ENCODE measurements at places on chromosomes 5 and 9.

- no peak overlapping the region for H3K27ac ChIP-seq
- no peaks in the 10 kb centered on the region for H3K36me3 ChIP-seq
- DNase-seq: no peak
- no peaks in the 10 kb centered on the region for H3K4me1 ChIP-seq
- no peak overlapping the region for H3K4me3 ChIP-seq
- H3K27me3 ChIP-seq: no peaks in the 10 kb centered on the region
These were observed 70.1 kb upstream of the STARD4 start for GRCh38 chr5:111582451-111582850.

- no peaks in the 10 kb centered on the region for H3K36me3 ChIP-seq
- H3K4me1 ChIP-seq: peaks cover 13% of the 10 kb centered on the region
- no peaks in the 10 kb centered on the region for H3K27me3 ChIP-seq
- peak overlapping the region; percentile 33 for H3K4me3 ChIP-seq
- H3K27ac ChIP-seq: no peak overlapping the region
- DNase-seq: peak; percentile 83
These were observed 36.8 kb upstream of the SSBP2 start for GRCh38 chr5:81787474-81788242.

GRCh38 chr5:131281133-131281867 is 17.4 kb downstream of the CDC42SE2 start:
- no peak overlapping the region for H3K27ac ChIP-seq
- no peak for DNase-seq
- no peak overlapping the region for H3K4me3 ChIP-seq
- peaks cover 4% of the 10 kb centered on the region for H3K4me1 ChIP-seq

DNA sequence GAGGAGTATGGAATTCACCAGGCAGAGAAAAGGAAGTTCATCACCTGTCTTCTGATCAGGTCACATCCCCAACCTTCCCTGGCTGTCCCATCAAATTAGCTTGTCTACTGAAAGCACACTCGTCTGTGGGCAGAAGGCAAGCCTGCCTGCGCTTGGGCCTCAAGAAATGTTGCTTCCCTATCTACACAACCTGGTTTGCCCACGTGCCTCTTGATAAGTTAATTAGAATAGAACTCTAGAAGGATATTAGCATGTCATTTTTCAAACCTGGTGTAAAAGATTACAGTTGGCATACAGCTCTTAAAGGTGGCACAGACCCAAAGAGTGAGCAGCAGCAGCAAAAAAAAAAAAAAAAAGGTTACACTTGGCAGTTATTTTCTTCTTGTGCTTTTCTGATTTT is 5.1 kb downstream of the TTC23L start:
- no peak overlapping the region for H3K4me3 ChIP-seq
- no peak for DNase-seq
- no peaks in the 10 kb centered on the region for H3K27me3 ChIP-seq
- H3K27ac ChIP-seq: no peak overlapping the region
- H3K4me1 ChIP-seq: no peaks in the 10 kb centered on the region

DNA sequence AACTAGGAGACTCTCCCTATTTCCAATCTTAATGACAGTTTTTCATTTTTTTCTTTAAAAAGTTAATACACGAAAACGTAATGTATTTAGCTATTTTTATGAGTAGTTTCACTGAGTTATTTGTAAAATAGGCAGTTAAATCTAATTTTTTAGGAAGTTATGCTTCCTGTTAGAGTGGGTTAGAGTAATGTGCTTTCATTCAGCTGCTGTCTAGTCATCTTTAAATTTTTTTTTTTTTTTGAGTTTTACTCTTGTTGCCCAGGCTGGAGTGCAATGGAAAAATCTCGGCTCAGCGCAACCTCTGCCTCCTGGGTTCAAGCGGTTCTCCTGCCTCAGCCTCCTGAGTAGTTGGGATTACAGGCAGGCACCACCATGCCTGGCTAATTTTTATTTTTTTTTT is 34.0 kb downstream of the CDC42SE2 start:
- no peak for DNase-seq
- no peaks in the 10 kb centered on the region for H3K4me1 ChIP-seq
- no peak overlapping the region for H3K4me3 ChIP-seq
- H3K27me3 ChIP-seq: no peaks in the 10 kb centered on the region
- H3K27ac ChIP-seq: no peak overlapping the region

DNA sequence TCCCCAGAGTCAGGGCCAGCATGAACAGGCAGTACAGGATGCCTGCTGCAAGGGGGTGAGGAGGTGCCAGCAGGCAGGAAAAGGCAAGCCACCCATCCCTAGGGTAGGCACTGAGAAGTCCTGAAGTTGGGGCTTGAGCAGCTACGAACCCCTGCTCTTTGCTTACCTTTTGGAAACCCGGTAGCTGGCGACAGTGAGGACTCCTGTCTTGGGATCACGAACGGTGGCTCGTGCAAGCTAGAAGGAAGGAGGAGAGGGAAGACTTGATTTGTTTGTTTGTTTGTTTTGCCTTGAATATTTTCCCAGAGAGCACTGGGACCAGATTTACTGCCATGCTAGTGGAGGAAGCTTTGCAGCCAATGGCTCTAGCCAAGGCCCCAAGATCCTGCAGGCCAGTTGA is 23.7 kb downstream of the P4HA2 start:
- H3K27me3 ChIP-seq: no peaks in the 10 kb centered on the region
- H3K27ac ChIP-seq: no peak overlapping the region
- H3K36me3 ChIP-seq: peaks cover 50% of the 10 kb centered on the region
- no peak for DNase-seq
- no peak overlapping the region for H3K4me3 ChIP-seq
- peaks cover 10% of the 10 kb centered on the region for H3K4me1 ChIP-seq

DNA sequence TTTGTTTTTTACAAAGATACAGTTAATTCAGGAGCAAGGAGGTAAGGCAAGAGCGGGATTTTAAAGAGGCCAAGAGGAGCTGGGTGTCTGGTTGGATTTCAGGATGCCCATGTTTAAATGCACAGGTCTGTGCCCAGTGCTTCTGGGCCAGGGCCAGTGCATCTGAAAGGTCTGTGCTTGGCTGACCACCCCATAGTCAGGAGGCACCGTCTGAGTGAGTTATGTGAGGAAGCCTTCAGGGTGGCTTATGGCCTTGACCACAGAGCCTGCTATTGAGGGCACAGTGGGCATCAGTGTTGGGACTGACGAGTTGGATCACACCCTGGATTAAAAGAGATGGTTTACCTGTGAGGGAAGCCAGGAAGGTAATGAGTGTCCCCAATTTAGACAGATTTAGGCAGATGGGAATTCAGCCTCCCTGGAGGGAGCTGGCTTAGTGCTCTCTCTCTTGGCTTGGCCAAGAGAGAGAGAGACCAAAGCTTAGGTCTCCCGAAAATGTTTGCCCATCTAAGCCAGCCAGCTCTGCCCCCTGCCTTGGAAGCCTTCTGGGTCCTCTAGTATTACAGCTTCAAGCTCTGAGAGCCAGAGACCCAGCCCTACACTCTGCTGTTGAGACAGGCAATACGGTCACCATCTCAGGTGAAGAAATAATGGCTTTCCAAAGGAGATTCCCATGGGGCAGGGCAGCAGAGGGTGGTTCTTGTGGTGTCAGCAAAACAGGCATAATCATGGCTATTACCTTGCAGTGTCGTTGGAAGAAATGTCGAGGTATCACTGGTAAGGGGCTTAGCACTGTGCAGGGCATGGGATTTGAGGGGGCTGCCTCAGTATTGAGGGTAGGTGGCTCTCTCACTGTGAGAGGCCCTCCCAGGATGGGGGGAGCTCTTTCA is 68.6 kb downstream of the RGS3 start:
- no peak for DNase-seq
- H3K36me3 ChIP-seq: peaks cover 12% of the 10 kb centered on the region
- no peak overlapping the region for H3K4me3 ChIP-seq

DNA sequence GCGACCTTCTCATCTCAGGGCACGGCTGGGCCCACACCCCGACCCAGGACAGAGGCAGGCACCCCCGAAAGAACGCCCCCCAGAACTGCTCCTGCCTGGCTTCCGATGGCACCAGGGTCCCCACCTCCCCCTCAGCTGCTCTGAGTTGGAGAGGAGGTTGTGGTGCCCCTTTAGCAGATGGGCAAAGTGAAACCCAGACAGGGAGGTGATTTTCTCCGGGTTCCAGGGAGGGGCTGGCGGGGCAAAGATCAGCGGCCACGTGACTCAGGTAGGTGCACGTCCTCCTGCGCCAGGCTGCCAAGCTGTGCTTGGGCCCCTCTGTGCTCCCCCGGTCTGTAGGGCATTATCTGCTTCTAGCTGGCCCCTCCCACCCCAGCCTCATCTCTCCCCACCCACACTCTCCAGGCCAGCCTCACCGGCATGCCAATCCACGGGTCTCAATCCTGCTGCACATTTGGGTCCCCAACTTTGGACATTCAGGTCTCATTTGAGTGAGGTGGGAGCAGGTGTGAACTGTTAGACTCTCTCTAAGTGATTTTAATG is 85.1 kb upstream of the RAPGEF1 start:
- no peak for DNase-seq
- no peak overlapping the region for H3K4me3 ChIP-seq
- H3K27ac ChIP-seq: no peak overlapping the region
- H3K27me3 ChIP-seq: no peaks in the 10 kb centered on the region

DNA sequence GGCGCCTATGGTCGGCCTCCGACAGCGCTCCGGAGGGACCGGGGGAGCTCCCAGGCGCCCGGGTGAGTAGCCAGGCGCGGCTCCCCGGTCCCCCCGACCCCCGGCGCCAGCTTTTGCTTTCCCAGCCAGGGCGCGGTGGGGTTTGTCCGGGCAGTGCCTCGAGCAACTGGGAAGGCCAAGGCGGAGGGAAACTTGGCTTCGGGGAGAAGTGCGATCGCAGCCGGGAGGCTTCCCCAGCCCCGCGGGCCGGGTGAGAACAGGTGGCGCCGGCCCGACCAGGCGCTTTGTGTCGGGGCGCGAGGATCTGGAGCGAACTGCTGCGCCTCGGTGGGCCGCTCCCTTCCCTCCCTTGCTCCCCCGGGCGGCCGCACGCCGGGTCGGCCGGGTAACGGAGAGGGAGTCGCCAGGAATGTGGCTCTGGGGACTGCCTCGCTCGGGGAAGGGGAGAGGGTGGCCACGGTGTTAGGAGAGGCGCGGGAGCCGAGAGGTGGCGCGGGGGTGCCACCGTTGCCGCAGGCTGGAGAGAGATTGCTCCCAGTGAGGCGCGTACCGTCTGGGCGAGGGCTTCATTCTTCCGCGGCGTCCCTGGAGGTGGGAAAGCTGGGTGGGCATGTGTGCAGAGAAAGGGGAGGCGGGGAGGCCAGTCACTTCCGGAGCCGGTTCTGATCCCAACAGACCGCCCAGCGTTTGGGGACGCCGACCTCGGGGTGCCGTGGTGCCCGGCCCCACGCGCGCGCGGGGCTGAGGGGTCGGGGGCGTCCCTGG is 561 bp downstream of the DAPK1 start:
- DNase-seq: no peak
- no peaks in the 10 kb centered on the region for H3K27me3 ChIP-seq
- no peaks in the 10 kb centered on the region for H3K36me3 ChIP-seq
- H3K4me3 ChIP-seq: peak overlapping the region; percentile 56
- H3K4me1 ChIP-seq: no peaks in the 10 kb centered on the region
- H3K27ac ChIP-seq: peak overlapping the region; percentile 58

GRCh38 chr5:141816598-141817399 is 61.4 kb downstream of the PCDH1 start:
- no peaks in the 10 kb centered on the region for H3K27me3 ChIP-seq
- no peak overlapping the region for H3K27ac ChIP-seq
- DNase-seq: no peak
- H3K4me1 ChIP-seq: no peaks in the 10 kb centered on the region

DNA sequence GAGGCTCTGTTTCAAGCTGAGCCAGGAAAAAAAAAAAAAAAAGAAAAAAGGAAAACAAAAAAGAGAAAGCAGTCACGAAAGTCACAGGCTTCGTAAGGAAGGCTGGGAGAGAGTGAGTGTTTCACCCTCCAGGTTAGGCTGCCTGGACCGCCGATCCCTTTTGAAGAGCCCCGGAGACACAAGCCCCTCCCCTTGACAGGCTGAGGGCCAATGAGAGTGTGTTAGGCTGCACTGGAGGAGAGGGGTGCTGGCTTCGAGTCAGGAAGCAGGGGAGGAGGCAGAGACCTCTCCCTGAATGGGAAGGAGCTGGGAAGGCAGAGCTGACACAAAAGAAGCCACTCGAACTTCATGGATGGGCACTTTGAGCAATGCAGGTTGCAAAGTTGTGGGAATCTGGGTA is at the start of gene NMUR2:
Gene NMUR2, minus strand, starts transcription at position 135 of the 400 bp plus-strand sequence. CDS start 166 bp downstream, outside the sequence.
- no peaks in the 10 kb centered on the region for H3K4me1 ChIP-seq
- no peak within 1 kb of the TSS for H3K4me3 ChIP-seq
- no peaks in the 10 kb centered on the region for H3K36me3 ChIP-seq
- DNase-seq: no peak

DNA sequence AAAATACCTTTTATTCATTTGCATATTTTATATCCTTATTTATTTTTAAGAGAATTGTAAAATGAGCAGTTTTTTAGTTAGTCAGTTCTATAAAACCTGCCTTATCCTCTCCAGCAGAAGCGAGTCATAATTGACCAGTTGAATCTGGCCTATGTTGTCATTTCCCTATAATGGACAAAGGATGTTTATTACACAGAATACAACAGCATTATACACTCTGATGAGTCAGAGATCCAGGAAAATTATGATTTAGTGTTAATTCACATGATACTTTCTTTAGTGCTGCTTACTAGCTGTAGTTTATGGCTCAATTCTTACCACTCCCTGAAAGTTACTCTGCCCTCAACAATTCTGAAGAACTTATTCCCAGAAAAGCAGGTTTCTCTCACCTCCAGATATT is 26.8 kb upstream of the LURAP1L start:
- H3K36me3 ChIP-seq: no peaks in the 10 kb centered on the region
- no peak overlapping the region for H3K27ac ChIP-seq
- H3K4me1 ChIP-seq: no peaks in the 10 kb centered on the region
- H3K27me3 ChIP-seq: no peaks in the 10 kb centered on the region
- no peak for DNase-seq

GRCh38 chr5:158543539-158544387 is 556.0 kb downstream of the EBF1 start:
- H3K27ac ChIP-seq: no peak overlapping the region
- no peaks in the 10 kb centered on the region for H3K27me3 ChIP-seq
- H3K4me3 ChIP-seq: no peak overlapping the region

- H3K36me3 ChIP-seq: no peaks in the 10 kb centered on the region
- H3K27ac ChIP-seq: no peak overlapping the region
- H3K27me3 ChIP-seq: no peaks in the 10 kb centered on the region
- H3K4me1 ChIP-seq: no peaks in the 10 kb centered on the region
- DNase-seq: no peak
- no peak overlapping the region for H3K4me3 ChIP-seq
These were observed 7.2 kb upstream of the LMNB1 start for GRCh38 chr5:126769703-126770102.

DNA sequence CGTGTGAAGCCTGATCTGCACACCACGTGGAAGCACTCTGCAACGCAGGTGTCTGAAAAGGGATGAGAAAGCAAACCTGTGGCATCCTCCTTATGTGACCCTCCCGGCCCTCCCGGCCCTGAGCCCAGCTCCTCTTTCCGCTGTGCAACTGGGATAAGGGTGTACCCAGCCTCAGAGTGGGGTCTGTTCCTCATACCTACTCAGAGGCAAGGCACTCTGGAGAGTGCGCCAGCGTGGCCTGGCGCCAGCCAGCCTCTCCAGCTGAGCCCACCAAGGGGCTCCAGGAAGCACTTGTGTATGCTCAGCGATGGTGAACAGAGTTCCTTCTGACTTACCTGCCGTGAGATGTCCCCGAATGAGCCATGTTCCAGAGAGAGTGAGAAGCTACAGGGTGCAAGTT is 102.8 kb downstream of the IRX1 start:
- no peaks in the 10 kb centered on the region for H3K27me3 ChIP-seq
- H3K4me1 ChIP-seq: no peaks in the 10 kb centered on the region
- no peak for DNase-seq

- H3K27ac ChIP-seq: no peak overlapping the region
- no peaks in the 10 kb centered on the region for H3K27me3 ChIP-seq
- H3K36me3 ChIP-seq: no peaks in the 10 kb centered on the region
- H3K4me1 ChIP-seq: no peaks in the 10 kb centered on the region
- no peak for DNase-seq
- H3K4me3 ChIP-seq: no peak overlapping the region
These were observed 201.2 kb downstream of the TARS1 start for GRCh38 chr5:33641744-33642505.

Data from ascending aorta (tissue), 2 donors.